ENCODE measurements at places on chromosomes 4 and X.

- DNase-seq = no peak
These were observed 276.9 kb upstream of the TACR3 start for GRCh38 chr4:103996637-103997036.

DNA sequence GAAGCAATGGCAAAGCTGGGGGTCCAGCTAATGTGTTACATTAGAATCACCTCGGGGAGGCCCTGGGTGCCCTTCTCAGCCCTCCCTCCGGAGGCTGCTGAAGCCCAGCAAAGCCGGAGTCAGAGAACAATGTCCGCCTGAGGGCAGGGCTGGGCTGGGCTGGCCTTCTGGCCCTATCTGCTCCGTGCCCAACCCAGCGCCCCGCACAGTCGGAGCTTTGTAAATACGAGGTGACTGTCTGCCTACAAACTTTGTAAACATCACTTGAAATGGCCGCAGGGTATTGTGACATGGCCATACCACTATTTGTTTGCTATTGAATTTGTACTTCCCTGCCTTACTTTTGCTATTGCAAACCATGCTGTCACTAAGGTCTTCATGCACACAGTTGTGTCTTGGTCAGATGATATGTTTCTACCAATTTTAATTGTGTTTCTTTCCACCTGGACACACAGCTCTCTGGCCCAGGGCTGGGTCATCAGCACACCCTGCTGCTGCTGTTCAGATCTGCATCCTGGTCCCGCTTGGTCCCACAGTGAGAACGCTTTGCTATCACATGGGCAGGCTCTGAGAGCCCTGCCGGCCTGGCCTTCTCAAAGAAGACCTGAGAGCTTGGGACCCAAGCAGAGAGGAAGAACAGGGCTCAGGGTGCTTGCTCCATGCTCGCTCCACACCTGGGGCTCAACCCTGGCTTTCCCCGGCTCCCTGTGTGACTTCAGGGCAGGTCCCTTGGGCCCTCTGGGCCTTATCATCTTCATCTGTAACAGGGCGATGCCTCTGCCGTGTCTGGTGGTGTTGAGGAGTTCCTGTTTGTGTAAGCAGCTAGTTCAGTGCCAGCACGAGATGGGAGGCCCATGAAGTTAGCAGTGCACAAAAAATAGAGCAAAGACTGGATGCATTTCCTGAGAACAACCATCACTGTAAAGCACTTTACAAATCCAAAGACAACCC lies 2.3 kb downstream of the S100P start:
- DNase-seq = no peak

DNA sequence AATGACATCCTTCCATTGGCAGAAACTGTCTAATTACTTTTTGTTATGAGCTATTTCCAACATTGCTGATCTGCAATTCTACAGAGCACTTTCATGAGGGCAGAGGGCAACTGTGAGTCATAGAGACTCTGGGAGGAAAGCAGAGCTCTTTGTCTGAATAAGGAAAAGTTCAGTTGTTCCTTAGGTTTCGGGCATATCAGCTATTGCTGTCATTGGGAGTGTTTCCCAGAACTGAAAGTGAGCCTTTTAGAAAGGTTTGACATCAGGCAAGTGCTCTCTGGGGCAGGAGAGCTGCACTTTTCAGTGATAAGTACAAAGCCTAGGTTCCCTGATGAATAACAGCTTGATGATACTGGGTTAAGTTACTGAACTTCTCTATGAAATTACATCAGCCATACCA lies 119.2 kb upstream of the EDNRA start:
- peak; percentile 64 for DNase-seq

- no peak for DNase-seq
These were observed 201.0 kb downstream of the DCTD start for GRCh38 chr4:182716192-182716591.

GRCh38 chrX:14943962-14944361 lies 70.7 kb downstream of the MOSPD2 start:
- no peak for DNase-seq

GRCh38 chrX:43735957-43736356 lies 79.9 kb downstream of the MAOA start:
- DNase-seq = no peak

DNA sequence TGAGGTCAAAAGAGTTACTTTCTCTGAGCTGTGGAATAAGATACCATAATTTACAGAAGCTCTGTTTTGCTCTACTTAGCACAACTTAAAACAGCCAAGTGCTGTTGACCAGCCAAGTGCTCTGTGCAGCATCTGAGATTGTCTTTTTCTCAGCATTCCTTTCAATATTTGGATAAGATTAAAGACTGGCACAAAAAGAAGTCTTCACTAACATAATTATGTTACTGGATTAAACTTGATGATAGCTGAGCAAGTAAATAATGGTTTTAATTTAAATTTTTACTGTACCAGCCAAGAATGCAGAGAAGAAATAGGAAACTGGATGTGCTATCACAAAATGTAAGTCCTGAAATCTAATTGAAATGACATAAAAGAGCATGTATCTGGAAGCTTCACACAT lies 60.4 kb downstream of the NPY2R start:
- no peak for DNase-seq

DNA sequence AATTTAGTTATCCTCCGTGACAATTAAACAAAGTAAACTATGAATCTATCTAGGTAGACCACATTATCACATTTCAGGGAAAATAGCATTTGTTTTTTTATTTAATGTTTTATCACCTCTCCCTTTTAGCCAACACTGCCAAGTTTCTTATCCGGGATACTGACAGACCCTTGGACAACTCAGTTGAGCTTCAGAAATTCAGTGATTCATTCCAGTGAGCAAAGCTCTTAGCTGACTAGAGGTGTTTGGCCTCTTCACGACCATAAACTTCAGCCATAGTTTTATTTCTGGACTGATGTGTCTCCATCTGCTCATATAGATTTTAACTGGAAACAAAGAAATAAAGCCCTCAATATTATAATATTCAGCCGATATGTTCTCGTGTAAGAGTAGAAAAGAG lies 15.2 kb downstream of the SLITRK2 start:
- DNase-seq = no peak

GRCh38 chr4:182492423-182492822 lies 249.2 kb downstream of the TENM3 start:
- DNase-seq = peak; percentile 8

DNA sequence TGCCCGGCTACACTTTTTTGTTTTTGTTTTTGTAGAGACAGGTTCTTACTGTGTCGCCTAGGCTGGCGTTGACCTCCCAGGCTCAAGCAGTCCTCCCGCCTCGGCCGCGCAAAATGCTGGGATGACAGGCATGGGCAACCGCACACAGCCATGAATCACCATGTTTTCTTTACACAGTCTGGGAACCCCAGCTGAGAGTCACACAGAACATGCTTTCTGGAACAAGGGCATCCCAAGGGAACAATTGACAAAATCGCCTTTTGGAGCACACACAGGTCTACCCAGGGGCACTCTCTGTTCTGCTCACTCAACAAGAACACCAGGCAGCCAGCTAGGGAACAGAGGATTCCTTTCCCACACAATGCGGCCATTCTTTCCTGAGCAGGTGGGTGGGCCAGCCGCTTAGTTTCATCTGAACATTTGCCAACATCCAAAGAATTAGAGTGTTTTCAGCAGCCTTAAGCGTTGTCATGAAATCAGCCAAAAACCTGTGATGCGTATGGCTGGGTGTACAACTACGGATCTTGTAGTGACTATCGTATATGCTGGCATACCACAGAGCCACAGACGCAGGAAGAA lies 15.7 kb downstream of the PRKX start:
- no peak for DNase-seq

DNA sequence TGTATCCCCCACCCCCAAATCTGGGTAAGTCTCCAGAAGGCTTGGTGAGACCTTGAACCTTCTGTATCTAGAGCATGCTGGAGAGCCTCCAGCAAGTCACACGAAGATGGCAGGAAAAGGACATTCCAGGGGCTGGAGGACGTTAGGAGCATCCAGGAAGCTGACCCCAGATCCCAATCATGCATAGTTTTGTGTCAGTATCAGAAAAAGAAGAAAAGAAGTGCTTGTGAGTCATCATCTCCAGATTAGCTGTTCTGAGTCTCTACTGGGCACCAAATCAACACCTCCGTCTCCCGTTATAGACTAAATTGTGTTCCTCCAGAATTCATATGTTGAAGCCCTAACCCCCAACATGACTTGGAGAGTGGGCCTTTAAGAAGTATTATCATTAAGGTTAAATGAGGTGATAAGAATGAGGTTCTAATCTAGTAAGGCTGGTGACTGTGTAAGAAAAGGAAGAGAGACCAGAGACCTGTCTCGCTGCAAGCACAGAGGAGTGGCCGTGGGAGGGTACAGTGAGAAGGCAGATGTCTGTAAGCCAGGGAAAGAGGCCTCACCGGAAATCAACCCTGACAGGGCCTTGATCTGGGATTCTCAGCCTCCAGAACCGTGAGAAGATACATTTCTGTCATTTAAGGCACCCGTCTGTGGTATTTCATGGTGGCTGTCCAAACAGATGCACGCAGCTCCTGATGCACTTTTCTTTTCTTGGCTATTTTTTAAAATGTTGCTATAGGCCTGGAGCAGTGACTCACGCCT lies 38.1 kb upstream of the CLDN24 start:
- no peak for DNase-seq

DNA sequence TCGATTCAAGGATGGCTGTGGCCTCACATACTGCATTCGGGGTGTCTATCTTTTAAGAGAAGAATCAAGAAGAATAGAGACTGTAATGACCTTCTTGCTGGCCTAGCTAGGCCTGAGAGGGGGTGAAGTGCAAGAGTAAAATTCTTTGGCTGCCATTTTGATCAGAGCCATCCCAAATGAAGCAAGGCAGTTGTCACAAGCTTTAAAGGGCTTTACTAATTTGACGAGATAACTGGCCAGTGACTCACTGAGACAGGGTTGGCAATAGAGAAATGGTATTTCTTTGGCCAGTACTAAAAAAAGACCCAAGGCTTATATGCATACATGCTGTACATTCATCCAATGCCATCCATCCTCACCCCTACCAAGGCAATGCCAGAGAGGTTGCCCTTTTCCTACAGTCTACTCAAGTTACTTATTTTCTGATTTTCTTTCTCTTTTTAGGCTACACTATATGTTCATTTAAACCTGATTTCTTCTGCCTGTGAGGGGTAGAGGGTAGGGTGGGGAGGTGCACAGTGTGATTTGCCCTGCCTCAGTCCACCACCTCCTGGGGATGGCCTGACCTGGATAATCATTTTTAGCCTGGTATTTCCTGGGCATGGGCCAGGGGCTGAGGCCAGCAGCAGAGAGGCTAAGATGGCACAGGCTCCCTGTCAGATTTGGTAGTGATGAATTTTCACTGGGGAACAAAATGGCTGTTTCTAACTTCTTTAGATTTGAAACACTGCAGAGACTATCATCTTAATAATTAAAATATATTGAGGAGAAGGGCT lies 32.2 kb downstream of the ATG4A start:
- DNase-seq = no peak

- no peak for DNase-seq
These were observed 47.9 kb downstream of the TET2 start for GRCh38 chr4:105194328-105195231.

GRCh38 chrX:119495734-119496726 lies 27.8 kb downstream of the SLC25A5 start:
- DNase-seq = no peak

DNA sequence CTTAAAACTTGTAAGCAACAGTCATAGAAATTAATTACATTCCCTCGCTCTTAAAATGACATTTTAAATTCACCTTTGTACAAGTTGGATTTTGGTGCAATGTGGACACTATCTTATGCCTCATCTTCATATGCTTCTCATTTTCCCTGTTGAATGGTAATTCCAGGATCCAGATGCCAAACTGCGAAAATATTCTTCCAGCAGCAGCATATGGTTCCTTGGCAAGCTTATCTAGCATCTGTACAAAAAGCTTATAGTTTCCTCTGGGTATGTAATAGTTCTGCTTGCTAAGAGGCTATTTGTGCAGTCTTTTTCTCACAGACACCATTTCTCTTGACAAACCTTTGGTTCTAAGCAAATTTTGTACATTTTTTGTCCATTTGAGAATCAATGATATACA lies 2079.7 kb upstream of the AGA start:
- DNase-seq = no peak

GRCh38 chr4:183352546-183352945 lies 30.3 kb upstream of the CLDN24 start:
- no peak for DNase-seq

GRCh38 chr4:77360451-77360850 lies 203.4 kb downstream of the CCNG2 start:
- no peak for DNase-seq

DNA sequence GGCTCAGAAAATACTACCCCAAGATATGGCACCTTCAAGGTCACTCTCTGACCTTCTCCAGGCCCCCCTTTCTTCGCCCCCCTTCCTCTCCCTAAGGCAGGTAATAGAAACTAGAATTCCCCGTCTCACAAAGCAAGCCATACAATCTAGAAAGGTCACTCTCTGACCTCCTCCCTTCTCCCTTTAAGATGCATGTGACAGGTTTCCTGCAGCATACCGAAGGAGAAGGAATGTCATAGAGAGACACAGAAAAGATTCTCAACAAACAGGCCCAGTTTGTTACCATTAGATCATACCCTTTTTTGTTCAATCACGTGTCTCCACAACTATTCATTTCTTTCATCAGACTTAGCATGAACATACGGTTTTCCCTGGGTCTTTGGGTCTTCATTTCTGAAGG lies 51.2 kb upstream of the RBMXL3 start:
- no peak for DNase-seq

- DNase-seq = no peak
These were observed 166.5 kb downstream of the MAML3 start for GRCh38 chr4:139987502-139987850.

- DNase-seq = no peak
These were observed 105.5 kb upstream of the DDIT4L start for GRCh38 chr4:100295792-100296191.

DNA sequence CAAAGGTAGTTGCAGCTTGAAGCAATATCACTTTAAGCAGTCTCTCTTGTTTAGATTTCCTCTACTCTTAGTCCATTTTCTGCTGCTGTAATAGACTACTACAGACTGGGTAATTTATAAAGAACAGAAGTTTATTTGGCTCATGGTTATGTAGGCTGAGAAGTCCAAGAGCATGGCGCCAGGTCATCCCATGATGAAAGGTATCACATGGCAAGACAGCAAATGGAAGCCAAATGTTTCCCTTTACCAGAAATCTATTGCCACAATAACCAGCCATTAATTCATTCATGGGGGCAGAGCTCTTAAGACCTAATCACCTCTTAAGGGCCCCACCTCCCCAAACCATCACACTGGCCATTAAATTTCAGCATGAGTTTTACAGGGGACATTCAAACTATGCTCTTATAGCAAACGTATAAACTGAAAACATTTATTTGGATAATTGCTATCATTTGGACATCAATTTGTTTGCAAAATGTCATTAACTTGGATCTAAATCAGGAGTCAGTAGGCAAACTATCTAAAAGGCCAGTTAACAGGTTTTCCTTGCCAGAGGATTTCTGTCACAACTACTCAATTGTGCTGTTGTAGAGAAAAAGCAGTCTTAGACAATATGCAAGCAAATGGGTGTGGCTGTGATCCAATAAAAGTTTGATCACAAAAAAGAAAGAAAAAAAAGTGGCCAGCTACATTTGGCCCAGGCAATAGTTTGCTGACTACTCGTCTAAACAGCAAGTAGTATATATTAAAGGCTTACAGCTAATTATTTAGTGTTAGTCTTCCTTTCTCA lies 75.7 kb upstream of the GUCY1A1 start:
- DNase-seq = no peak

All from AG04450 (cell line).